Osteocyte (in vitro differentiated cells): ENCODE measurements at places on chromosomes 3 and 15. TPM values are rescaled to one million over a fixed set of nuclear protein-coding genes. Genes with fewer than 3 reads are reported as not detected.

ANKRD63 gene
- 0.30 and 0.42 TPM in 2 replicates for total RNA-seq

KLHL40 gene
- total RNA-seq = not detected in 2 replicates

CFAP44 gene
- 4.2 and 7.4 TPM in 2 replicates for total RNA-seq

GRIP2 gene
- 0.18 and 0.35 TPM in 2 replicates for total RNA-seq

CPN2 gene
- not detected in 2 replicates for total RNA-seq

HIGD2B gene
- not detected in 2 replicates for total RNA-seq

DNA sequence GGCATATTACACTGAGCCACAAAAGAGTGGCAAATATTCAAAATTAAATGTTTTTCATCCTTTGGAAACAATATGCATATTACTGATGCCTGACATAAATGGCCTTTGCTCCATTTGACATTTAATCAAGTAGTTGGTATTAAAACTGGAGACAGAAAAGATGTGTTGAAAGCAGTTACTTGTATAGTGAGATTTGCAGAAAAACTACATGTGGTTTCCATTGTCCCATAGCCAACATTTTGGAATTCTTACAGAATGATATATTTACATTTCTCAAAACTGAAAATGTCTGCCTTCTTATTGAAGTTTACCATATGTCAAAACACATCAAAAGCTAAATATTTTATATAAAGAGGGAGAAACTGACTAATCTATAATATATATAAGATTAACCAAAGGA lies 21.6 kb downstream of the SHOX2 start:
- no peak for DNase-seq

DNA sequence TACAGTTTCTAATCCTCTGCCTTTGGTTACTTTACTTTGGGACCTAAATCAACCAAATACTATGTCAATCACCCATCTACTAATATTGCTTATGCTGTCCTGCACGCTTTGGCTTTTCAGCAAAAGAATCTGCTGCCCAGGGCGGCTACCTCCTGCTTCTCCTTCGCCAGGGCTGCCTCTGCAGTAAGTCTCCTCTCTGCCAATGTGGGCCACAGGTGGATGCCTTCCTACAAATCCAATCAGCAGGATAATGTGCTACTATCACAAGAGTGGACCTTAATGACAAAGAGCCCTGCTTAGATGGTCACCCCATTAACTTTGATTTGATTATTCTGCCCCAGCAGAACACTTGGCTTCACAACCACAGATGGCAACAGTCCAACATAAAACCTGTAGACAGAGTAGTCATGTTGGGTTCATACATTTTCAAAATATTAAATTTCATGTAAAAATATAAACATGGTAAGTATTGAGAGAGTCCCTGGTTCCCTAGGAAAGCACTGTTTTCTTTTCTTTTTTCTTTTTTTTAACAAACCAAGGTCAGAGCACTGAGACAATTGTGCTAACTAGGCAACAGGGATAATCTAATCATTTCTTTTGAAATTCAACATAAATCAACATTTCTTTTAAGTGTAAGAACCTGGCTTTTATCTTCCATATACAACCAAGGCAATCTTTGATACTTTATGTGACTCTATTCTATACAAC lies 298.3 kb downstream of the ZBTB20 start:
- no peak for DNase-seq

DNA sequence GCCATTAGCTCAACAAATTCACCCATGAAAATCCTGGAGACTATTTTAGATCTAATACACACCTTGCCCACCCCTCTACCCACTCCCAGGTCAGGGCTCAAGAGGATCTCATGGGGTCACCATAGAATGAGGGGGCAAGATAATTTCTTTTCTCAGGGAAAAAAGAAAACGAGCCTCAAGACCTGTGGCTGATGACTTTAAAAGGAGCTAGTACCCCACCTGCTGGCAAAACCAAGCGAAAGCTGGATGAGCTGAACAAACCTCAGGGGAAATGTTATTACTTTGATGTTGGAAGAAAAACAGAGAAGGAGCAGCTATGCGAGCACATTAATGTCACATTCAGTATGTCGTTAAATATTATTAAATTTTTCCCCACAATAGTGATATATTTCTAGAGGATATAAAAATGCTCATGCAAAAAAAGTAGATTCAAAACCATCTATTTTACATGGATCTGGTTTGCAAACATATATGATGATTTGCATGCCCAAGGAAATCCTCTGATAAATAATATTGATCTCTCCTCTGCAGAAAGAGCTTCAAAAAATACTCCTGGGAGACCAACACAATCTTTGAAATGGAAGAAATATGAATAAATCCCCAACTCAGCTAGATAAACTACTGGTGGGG lies 37.7 kb downstream of the PLD1 start:
- DNase-seq = no peak

- DNase-seq = no peak
These were observed 17.5 kb upstream of the IGSF10 start for GRCh38 chr3:151478335-151478697.

GRCh38 chr3:154701055-154701454 lies 271.1 kb upstream of the GPR149 start:
- no peak for DNase-seq

- no peak for DNase-seq
These were observed 107.0 kb downstream of the TOP2B start for GRCh38 chr3:25557694-25558093.

DNA sequence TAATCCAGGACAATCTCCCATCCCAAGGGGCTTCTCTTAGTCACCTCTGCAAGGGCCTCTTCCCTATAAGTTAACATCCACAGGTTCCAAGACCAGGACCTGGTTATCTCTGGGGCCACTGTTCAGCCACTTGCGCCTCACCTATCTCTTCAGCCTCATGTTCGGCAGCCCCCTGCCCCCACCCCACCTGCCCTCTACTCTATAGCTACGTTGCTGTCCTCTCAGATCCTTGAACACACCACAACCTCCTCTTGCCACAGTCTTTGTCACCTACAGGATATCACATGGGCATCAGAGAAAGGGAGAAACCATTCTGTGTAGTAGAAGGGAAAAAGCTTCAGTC lies 33.9 kb downstream of the SLC41A3 start:
- DNase-seq = no peak

DNA sequence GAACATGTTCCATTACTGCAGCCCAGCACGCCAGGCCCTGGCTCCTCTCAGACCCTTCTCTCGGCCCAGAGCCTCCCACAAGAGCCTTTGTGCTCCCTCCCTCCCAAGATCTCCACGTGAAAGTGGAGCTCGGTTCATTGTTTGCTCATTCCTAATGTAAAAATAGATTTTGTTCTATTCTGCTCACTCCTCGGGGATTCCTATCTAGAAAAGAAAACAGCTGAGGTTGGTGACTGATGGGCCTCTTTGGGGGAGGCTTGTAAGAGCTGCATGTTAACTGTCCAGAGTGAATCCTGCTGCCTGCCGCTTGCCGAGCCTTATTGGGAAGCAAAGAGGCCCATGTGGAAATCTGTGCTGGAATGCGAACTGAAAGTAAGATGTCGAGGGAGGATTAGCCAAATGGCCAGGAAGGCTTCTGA lies 267.1 kb downstream of the LRTM1 start:
- DNase-seq = no peak

GRCh38 chr3:4808637-4809036 lies 170.6 kb upstream of the BHLHE40 start:
- DNase-seq = no peak

GRCh38 chr3:43098761-43099160 lies 7.1 kb downstream of the POMGNT2 start:
- DNase-seq = no peak

DNA sequence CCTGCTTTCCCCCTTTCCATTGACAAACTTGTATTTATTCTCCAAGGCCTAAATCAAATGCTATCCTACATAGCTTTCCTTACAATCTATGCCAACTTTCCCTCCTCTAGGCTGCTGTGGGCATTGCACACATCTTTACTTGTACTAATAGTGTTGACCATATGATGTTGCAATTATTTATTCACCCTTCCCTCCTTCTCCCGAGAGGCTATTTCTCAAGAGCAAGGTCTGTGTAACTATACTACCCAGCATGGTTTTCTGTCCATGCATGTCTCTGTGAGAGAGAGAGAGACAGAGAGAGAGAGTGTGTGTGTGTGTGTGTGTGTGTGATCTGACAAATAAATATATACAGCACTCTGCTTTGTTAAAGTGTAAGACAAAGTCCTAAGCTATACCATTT lies 63.8 kb downstream of the GTPBP8 start:
- DNase-seq = no peak

DNA sequence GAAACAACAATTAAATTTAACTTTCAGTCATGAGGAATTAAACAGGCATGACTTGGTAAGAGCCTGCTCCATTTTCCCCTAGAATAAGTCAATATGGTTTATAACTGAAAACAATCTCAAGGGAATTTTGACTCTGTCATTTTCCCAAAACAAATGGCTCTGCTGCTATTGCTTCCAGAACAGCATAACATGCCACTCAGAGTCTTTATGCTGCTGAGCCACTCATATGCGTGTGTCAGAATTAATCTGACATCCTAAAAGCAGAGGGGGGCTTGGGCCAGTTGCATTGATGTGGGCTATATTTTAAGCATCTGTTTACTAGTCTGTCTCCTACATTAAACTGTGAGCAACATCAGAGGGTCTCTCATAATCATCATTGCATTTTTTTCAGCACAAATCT lies 111.1 kb upstream of the ABI3BP start:
- DNase-seq = no peak

- no peak for DNase-seq
These were observed 117.7 kb downstream of the IMPG2 start for GRCh38 chr3:101202640-101203039.

- DNase-seq = no peak
These were observed 96.6 kb downstream of the LRIG1 start for GRCh38 chr3:66404197-66404596.

- DNase-seq = no peak
These were observed 240.8 kb downstream of the NFKBIZ start for GRCh38 chr3:102089904-102090720.
